Stimulated activated CD8-positive, alpha-beta memory T cell treated with anti-CD3 and anti-CD28 coated beads, Interleukin-15, amount 100 ng/mL, for 24 hours (primary cell): ENCODE measurements at places on chromosomes 13 and 19.

DNA sequence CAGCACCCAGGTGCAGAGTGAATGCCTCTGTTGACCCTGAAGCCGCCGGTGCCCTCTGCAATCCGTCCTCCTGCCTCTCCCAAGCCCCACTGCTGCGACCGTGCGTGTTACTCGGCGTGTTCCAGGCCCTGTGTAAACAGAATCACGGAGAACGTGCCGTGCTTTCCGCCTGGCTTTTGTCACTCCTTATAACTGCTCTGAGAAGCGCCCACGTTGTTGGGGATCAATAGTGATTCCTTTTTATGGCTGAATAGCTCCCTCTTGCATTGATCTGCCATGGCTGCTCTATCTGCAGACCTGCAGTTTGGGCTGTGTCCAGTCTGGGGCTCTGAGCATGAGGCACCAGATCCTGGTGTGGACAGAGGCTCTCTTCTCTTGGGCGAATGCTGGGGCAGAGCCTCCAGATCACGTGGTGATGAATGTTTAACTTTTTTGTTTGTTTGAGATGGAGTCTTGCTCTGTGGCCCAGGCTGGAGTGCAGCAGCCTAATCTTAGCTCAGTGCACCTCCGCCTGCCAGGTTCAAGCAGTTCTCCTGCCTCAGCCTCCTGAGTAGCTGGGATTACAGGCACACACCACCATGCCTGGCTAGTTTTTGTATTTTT is 15.8 kb downstream of the ADPRHL1 start:
- no peak for DNase-seq

GRCh38 chr19:39104186-39104596 is 20.0 kb downstream of the ACP7 start:
- no peak for DNase-seq

DNA sequence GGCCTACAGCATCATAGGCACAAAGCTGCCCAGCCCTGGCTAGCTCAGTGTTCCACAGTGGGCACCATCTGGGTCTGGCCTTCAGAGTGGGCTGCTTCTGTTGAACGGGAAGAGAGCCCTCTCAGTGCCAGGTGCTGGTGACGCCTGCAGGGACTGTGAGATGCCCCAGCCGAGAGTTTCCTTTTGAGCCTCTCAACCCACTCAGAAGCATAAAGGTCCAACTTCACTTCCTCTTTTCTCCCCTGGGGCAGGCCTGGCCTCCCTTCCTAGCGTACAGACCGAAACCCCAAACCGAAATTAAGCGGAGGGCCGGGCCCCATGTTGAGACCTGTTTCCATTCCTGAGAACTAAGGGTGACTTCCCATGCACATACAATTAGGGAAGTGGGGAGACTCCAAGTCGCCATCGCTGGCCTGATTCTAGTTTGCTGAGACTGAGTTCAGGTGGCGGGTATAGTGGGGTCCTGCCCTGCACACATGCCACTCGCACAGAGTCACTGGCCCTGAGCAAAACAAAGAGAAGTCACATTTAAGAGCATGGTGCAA is 6.9 kb downstream of the RAB8A start:
- no peak for DNase-seq

DNA sequence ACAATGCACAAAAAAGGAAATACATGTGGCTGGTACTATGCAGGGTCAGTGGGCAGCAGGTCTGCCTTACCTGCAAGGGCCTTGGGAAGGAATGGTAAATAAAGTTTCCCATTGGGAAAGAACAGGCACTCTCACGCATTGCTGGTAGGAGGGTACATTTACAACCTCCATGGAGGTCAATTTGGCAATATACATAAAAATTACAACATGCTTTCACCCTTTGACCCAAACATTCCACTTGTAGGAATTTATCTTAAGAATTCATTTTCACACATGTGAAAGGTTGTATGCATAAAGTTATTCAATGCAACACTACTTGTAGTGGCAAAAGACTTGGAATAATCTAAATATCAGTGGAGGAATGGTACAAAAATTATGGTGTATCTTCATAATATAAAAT is 216.4 kb downstream of the DLEU7 start:
- no peak for DNase-seq

GRCh38 chr13:21673789-21674489 is 3.1 kb downstream of the FGF9 start:
- DNase-seq, result no peak

- no peak for DNase-seq
Observed at GRCh38 chr19:47716270-47716937, 3.2 kb downstream of the EHD2 start.

DNA sequence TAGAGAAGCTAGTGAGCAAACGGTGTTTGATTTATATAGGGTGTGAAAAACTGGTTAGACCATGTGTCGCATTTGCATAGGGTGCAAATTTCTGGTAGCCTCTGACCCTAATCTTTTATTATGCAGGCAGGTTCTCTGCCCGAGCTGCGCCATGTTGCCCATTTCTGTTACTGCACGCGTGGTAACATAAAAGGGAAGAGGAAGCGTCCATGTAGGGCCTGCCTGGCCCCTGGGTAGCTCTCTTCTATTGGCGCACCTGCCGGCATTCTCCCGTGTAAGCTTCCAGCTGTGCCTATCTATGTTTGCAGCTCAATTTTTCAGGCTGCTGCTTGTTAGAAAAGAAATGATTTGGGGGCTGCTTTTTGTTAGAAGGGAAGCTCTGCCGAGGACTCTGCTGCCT is 14.0 kb upstream of the CD70 start:
- DNase-seq, result no peak

DNA sequence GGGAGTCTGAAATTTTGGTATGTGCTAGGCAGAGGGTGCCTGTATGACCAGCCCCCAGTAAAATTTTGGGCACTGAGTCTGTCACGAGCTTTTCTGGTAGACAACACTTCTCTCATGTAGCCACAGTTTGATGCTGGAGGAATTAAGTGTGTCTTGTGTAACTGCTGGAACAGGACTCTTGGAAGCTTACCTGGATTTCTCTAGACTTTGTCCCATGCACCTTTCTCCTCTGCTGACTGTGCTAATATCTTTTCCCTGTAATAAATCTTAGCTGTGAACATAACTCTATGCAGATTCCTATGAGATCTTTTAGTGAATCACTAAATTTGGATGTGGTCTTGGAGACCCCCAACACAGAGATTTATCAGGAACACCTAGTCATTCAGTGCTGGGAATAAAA is 13.8 kb downstream of the RNF6 start:
- DNase-seq, result no peak

DNA sequence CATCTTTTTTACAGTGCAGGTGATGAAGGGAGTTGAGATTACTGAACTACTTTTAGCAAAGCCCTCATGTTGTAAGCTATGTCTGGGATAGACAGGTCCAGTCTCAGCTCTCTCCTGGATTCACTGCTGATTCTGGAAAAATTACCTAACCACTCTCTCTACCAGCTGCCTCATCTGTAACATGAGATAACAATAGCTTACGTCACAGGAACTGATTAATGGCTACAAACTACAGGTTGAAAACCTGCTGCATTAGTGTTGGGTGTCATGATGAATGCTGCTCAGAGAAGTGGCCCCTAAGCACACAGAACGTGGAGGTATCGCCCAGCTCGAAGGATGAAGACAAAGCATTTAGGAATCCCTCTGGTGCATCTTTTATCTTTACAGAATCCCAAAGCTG is 277.8 kb downstream of the ABCC4 start:
- DNase-seq, result no peak

DNA sequence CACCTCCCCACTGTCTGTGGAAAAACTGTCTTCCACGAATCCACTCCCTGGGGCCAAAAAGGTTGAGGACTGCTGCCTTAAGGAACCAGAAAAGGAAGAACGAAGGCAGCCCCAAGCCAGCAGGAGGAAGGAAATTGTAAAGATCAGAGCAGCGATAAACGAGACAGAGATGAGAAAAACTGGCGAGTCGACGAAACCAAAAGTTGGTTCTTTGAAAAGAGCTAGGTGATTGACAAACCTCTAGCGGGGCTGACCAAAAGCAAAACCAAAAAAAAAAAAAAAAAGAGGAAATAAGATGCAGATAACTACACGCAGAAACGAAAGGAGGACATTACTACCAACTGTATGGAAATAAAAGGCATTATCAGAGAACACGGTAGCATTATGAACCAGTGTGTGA is 76.9 kb downstream of the GADD45B start:
- DNase-seq, result no peak

DNA sequence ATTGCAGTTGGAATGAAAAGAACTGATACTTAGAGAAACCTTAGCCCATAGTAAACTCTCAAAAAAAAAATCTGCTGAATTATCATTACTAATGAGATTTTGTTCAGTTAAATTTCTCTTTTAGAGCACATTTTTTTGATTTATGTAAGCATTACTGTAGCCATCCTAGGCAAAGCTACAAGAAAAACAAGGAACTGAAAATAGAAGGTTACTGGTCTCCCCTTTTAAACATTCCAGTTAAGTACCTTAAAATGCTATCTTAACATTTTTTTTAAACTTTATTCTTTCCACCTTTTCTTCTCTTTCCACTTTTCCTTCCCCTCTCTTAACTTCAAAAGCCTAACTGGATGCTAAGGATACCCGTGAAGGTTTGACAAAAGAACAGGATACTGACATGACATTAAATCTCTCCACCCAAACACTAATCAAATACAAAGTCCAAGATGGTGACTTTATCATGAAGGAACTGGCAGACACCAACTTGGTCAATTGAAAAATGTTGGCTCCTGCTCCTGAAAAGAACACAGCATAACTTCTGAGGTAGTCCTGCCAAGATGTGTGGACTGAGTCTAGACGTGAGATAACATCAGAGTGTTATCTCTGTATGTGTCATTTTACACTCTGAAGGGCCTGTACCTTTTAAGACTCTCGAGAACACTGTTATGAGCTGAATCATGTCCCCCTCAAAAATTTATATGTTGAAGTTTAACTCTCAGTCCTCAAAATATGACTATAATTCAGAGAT is 29.5 kb upstream of the SACS start:
- DNase-seq, result no peak

DNA sequence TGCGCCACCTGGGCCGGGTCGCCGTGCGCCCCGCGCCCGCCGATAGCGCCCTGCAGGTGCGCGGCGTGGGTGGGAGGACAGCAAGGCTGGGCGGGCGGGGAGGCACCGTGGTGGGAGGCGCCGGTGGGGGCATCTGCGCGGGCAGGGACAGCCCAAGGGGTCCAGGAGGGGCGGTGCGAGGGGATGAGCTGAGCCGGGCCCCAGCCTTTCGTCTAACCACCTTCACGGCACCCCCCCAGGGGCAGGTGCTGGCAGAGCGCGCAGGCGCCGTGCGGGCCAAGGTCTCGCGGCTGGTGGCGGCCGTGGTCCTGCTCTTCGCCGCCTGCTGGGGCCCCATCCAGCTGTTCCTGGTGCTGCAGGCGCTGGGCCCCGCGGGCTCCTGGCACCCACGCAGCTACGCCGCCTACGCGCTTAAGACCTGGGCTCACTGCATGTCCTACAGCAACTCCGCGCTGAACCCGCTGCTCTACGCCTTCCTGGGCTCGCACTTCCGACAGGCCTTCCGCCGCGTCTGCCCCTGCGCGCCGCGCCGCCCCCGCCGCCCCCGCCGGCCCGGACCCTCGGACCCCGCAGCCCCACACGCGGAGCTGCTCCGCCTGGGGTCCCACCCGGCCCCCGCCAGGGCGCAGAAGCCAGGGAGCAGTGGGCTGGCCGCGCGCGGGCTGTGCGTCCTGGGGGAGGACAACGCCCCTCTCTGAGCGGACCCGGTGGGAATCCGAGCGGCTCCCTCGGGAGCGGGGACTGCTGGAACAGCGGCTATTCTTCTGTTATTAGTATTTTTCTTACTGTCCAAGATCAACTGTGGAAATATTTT is 3.1 kb downstream of the KISS1R start:
- no peak for DNase-seq

- no peak for DNase-seq
Observed at GRCh38 chr13:81305928-81306327, 965.0 kb upstream of the SPRY2 start.

DNA sequence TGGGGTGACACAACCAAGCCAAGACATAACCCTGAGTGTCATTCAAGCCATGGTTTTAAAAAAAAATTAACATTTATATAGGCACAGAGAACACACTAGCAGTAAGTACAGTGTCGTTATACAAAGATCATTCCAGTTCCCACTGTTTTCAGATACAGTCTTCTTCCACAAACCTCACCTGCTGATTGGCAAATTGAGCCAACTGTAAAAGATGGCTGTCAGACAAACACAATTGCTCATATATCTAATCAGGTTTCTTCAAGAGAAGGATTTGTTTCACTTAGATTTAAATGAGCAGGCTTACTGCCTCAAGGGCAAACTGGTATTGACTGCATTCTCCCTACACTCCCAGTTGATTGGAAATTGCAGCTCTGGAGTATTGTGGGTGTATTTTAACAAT is 308.9 kb downstream of the RBM26 start:
- no peak for DNase-seq

GRCh38 chr19:42412661-42413076 is 14.5 kb downstream of the LIPE start:
- no peak for DNase-seq

DNA sequence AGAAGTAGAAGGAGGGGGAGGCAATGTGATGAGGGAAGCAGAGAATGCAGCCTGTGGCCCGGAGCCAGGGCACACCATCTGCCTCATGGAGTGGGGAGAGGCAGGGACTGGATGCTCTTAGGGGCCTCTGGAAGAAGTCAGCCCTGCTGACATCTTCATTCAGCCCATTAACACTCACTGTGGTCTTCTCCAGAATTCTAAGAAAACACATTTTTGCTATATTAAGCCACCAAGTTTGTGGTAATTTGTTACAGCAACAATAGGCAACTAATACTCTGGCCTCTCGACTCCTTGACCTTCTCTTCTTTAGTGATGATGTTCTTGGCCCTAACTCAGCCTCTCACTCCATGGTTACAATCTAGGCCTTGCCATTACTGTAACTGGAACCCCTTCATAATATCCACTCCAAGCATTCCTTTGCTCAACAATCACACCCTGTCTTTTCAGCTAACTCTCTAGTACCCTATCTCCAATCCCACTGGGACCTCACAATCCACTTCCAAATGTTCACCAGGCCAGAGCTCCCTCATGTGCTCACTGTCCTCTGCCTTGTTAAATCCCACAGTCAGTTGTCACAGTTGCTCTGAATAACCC is 98.5 kb downstream of the MIPEP start:
- no peak for DNase-seq

GRCh38 chr19:2484178-2484937 is 8.4 kb downstream of the GADD45B start:
- DNase-seq, result no peak
